Sigmoid colon (tissue), 7 donors: ENCODE measurements at places on chromosomes 12 and 14. TPM values are rescaled to one million over a fixed set of nuclear protein-coding genes. Genes with fewer than 3 reads are reported as not detected.
A peak's percentile ranks its signal among the peaks of the same experiment; 100 is the strongest.

GRCh38 chr12:128267651-128268378 lies 845 bp downstream of the TMEM132C start:
- no peak for DNase-seq

DNA sequence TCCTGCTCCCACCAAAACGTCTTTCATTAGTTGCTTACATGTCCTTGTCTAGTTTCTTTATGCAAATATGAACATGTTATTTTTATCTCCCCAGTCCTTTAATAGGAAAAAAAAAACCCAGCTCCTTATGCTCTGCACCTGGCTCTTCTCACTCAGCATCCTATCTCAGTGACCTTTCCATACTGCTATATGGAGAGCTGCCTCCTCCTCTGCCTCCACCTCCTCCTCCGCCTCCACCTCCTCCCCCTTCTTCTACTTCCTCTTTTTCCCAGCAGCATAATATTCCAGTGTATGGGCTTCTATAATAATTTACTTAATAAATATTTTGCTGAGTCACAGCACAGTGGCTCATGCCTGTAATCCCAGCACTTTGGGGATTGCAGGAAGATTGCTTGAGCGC lies 31.5 kb downstream of the ABCB9 start:
- no peak for DNase-seq

- DNase-seq = no peak
Measured at GRCh38 chr14:54609576-54609975, 42.6 kb downstream of the SAMD4A start.

DNA sequence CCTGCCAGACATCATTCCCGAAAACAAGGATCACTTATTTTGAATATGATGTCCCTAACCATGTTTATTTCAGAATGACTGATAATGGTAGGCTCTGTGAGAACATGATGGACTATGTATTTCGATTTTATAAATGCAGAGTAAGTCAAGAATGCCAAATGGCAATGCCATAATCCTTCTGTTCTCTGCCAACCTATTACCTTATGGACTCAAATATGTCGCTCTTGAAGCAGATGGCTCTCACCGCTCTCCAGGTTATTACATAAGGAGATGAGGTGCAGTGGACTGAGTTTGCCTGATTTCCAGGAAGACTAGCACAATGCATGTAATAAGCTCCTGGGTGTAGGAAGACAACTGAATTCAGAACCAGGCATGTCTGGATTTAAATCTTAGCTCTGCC lies 227.2 kb downstream of the BTG1 start:
- DNase-seq = no peak

DNA sequence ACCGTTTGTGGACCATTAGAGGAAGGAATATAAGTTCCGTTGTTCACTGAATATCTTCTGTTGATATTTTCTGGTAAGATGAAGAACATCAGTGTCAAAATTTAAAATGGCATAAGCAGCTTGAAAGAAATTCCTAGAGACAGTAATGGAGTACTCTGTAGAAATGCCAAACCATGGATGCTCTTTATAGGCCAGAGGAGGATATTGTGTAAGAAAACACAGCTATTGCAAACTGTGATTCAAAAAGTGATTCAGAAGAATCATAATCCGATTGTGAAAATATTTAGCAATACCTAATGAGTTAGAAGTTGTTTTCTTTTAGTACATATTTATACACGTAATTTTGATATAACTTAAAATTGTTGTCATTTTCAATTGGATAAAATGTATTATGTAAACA lies 102.8 kb downstream of the SLC16A7 start:
- no peak for DNase-seq

Gene C14orf132
- 20.7 TPM for total RNA-seq

Gene MYH6
- not detected for total RNA-seq

Gene CNTN1
- 12.5 TPM for total RNA-seq

- peak; percentile 20 for DNase-seq
Measured at GRCh38 chr14:89430391-89431236, 13.6 kb upstream of the FOXN3 start.

DNA sequence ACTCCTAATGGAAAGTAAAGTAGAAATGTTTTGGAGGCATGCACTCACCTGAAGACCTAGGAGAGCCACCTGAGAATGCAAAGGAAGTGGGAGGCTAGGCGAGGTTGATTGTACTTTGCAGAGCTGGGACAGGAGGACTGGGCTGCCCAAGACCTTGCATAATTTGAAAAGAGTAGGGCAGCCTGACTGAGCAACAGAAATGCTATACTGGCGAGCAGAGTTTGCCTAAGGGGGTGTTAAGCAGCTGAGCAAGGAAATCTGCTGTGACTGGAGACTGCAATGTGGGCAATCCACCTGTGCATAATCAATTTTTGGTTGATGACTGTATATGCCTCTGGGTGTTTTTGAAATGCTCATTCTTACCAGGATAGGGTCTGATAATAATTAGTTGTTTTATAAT lies 834.1 kb downstream of the TRHDE start:
- DNase-seq = no peak

DNA sequence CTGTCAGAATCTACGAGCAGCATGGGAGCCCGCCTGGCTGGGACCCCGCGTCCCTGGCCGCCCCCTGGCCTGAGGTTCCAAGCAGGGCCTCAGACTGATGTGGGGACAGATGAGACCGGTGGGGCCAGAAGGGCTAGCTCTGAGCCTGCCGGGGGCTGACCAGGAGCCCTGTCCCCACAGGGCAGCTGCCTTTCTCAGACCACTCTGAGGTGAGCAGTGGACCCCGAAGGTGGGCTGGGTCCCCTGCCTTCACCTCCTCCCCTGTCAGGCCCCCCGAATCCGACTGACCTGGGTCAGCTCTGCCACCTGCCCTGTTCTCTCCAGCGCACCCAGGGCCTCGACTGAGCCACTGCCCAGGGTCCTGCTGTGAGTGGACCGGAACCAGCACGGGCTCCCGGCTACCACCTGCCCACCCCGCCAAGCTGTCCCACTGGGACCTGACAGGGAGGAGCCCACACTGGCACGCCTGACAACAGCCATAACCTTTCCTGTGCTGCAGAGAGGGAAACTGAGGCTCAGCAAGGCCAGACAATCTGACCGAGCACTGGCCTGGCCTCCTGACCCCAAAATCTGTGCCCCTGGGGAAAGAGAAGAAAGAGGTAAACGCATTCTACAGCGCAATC lies 29.7 kb upstream of the TMEM179 start:
- DNase-seq = peak; percentile 53
